Anterior cingulate cortex (tissue), 58 donors: ENCODE measurements at places on chromosomes 12 and 14.

DNA sequence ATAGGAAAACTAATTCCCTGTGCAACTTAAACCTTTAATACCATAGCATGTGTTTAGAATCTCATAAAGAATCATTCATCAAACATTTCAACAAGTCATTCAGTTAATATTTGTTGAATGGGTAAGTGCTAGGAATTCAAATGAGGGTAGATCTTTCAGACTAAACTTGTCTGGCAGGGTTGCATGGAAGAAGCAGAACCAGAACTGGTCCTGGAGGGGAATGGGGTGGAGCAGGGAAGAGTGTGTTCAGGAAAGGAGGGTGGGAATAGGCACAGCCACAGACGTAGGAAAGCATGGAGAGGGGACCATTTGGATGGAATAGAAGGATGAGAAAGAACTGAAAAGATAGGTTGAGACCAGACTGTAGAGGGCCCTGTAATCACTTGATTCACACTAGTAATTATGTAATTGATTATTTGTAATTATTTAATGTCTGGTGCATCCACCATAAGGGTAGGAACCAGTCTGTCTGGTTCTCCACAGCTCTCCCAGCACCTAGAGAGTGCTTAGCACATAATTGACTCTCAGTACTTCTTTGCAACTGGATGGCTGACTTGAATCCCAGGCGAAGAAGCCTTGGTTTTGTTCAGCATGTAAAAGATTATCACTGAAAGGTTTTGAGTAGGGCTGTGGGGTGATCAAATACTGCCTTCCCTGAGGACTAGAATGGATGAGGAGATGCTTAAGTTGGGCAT is 3.0 kb upstream of the MAP3K9 start:
- DNase-seq = no peak

GRCh38 chr12:120703311-120703942 is 6.8 kb upstream of the UNC119B start:
- no peak for DNase-seq

GRCh38 chr14:21056520-21057163 is 980 bp upstream of the RNASE8 start:
- DNase-seq = no peak

GRCh38 chr14:25003537-25003936 is 46.4 kb downstream of the STXBP6 start:
- DNase-seq = no peak

DNA sequence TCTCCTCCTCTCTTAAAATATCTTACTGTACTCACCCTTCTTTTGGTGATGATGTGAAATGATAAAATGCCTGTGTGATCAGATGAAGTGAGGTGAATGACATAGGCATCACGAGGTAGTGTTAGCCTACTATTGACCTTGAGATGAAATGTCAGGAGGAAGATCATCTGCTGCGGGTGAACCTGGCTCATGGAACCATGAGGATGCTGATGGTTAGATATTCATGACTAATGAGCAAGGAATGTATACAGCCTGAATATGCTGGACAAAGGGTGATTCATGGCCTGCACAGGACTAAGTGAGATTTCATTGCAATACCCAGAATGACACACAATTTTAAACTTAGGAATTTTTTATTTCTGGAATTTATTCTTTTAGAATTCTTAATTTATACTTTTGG is 89.6 kb downstream of the DAAM1 start:
- DNase-seq = no peak

GRCh38 chr14:49623941-49624839 is 3.6 kb downstream of the MGAT2 start:
- DNase-seq = no peak

DNA sequence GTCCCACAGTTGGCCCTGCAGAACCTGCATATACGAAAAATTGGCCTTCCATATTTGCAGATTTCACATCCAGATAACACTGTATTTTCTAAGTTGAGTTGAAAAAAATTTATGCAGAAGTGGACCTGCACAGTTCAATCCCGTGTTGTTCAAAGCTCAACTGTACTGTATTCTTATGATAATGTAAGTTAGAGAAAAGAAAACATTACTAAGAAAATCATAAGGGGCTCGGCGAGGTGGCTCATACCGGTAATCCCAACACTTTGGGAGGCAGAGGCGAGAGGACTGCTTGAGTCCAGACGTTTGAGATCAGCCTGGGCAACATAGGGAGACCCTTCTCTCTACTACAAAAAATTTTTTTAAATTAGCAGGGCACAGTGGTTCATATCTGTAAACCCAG is 18.2 kb upstream of the SLC35E3 start:
- DNase-seq = no peak

GRCh38 chr14:52190337-52190931 is 77.1 kb upstream of the PTGDR start:
- no peak for DNase-seq

- DNase-seq = no peak
Measured at GRCh38 chr12:118467641-118468305, 91.4 kb downstream of the SUDS3 start.

GRCh38 chr12:28027947-28028724 is 55.6 kb upstream of the PTHLH start:
- no peak for DNase-seq

GRCh38 chr12:42490261-42490842 is 99.2 kb downstream of the PRICKLE1 start:
- no peak for DNase-seq

DNA sequence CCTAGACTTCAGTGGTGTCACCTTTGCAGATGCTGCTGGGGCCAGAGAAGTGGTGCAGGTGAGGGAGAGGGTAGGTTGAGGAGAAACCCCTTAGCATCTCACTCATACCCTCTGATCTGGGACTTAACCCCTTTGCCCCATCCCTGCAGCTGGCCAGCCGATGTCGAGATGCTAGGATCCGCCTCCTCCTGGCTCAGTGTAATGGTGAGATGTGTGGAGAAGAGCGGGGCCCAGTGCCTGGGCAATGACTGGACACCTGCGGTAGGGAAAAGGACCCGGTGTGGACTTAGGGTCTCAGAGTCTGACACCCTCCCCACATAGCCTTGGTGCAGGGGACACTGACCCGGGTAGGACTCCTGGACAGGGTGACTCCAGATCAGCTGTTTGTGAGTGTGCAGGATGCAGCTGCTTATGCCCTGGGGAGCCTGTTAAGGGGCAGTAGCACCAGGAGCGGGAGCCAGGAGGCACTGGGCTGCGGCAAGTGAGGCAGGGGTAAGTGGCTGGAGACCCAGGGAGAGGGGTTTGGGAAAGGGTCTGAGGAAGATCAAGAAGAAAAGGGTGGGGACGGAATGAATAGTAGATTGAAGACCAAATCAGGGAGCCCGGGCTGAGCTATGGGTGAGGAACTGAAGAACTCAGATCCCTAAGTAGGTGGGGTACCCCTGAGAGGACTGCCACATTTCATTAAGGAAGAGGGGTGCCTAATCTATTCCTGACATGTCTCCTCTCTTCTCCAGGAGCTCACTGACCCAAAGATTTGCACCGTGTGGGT is 7.6 kb downstream of the B4GALNT1 start:
- DNase-seq = no peak

DNA sequence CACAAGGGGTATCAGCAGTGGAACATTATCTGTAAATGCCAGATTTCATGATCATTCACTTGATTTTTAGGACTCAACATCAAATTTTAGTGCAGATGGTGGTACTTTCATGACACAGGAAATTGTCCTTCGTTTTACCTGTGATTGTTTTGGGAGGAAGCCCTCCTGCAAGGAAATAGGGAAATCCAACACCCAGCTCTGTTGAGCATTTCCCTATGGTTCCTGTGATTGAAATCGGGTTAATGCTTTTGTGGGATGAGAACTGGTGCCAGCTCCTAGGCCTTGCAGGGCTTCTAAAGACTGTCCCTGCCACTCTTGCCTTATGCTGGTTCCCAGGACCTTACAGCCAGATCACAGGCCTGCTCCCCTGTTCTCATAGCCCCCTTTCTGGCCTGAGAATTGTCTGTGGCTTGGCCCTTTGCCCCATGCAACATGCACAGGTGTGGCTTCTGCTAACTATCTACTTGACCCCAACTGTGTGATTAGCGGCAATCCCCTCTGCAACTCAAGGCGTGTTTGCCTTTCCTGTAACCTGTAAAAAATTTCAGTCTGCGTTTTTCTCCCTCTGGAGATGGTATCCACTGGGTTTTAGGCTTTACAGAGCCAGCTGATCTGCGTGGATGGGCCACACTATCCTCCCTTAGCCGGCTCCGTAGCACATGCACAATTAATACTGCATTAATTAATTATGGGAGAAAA is 112.5 kb downstream of the ETV6 start:
- DNase-seq = no peak

- no peak for DNase-seq
Measured at GRCh38 chr14:70036665-70037064, 152.1 kb downstream of the SLC8A3 start.
